ENCODE measurements at places on chromosomes 1 and 21.
A peak's percentile ranks its signal among the peaks of the same experiment; 100 is the strongest.

DNA sequence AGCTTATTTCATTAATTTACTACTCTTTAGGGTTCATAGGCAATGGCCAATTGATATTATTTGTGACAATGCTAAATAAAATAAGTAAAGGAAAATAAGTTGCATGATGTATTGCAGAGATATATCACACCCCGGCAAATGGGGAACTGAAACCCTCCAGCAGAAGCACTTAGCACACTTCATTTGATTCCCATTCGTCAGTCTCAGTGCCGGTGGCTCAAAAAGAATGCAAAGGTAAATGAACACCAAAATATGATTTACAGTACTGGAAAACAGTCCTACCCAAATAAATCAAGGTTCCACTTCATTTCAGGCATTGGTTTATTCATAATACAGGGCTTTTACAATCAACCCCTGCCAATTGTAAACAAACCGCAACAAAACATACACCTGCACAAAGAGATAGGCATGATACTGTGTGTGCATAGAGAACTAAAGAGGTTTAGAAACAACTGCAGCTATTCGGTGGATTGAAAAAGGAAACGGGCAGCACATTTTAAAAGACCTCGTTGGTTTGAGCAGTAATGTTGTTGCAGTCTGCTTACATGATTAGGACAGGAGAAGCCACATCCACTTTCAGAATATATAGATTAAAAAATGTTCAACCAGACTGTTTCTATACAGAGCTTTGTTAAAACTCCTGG lies 1019.2 kb downstream of the TTLL7 start:
- H3K36me3 ChIP-seq: no peaks in the 10 kb centered on the region
- H3K27me3 ChIP-seq: peaks cover 10% of the 10 kb centered on the region
- H3K4me3 ChIP-seq: no peak overlapping the region

GRCh38 chr1:201886103-201886885 lies 2.4 kb upstream of the SHISA4 start:
- H3K4me3 ChIP-seq: no peak overlapping the region
- no peak for DNase-seq
- H3K27ac ChIP-seq: no peak overlapping the region
- H3K36me3 ChIP-seq: no peaks in the 10 kb centered on the region
- peaks cover 34% of the 10 kb centered on the region for H3K27me3 ChIP-seq
- peaks cover 5% of the 10 kb centered on the region for H3K4me1 ChIP-seq

DNA sequence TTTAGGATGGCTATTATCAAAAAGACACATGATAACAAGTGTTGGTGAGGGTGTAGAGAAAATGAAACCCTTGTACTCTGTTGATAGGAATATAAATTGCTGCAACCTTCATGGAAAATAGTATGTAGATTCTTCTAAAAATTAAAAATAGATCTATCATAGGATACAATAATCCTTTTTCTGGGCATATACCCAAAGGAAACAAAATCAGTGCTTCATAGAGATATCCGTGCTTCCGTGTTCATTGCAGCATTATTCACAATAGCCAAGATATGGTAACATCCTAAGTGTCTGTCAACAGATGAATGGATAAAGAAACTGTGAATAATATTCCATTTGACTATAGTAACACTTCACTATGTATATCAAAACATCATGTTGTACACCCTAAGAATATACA lies 106.7 kb downstream of the MIS18A start:
- H3K4me3 ChIP-seq: no peak overlapping the region
- H3K4me1 ChIP-seq: no peaks in the 10 kb centered on the region
- DNase-seq: no peak
- H3K27me3 ChIP-seq: peaks cover 33% of the 10 kb centered on the region
- H3K36me3 ChIP-seq: no peaks in the 10 kb centered on the region

DNA sequence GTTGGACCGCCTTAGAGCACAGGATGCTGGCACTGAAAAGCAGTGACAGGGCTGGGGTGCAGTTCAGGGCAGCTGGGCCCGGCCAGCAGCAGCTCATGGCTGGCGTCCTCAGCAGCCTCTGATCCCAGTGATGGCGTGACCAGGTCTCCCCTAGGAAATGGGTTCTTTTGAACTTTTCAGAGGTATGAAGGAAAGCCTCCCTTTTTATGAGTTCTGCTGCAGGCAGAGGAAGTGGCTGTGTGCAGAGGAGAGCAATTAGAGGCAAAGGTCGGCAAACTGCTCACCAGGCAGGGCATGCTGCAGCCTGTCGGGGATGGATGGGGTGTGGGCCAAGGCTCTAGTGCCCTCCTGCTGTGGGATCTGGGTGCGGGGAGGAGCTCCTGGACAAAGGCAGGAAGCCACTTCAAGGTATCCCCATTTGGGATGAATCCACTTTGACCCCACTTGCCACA lies 45.6 kb upstream of the RAB4A start:
- H3K27ac ChIP-seq: no peak overlapping the region
- H3K4me3 ChIP-seq: no peak overlapping the region
- peaks cover 2% of the 10 kb centered on the region for H3K27me3 ChIP-seq
- DNase-seq: no peak

DNA sequence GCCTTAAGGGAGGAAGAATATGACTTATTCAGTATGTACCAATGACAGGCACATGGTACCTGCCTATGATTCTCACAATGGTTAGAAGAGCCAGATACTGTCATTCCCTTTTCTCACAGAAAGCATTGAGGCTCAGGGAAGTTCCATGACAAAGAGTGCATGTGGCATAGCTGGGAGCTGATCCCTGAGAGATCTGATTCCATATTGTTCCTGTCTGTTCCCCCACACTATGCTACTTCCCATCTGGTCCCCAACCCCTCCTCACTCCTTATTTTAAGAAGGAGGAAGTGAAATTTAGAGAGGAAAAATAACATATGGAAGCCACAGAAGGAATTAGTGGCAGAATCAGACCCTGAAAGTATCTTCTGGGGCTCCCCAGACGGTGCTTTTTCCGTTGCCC lies 500.0 kb downstream of the PLPP3 start:
- no peaks in the 10 kb centered on the region for H3K4me1 ChIP-seq
- no peak for DNase-seq
- no peak overlapping the region for H3K27ac ChIP-seq
- H3K27me3 ChIP-seq: no peaks in the 10 kb centered on the region

GRCh38 chr1:2540816-2541492 lies 10.9 kb upstream of the HES5 start:
- no peaks in the 10 kb centered on the region for H3K36me3 ChIP-seq
- H3K4me1 ChIP-seq: peaks cover 10% of the 10 kb centered on the region
- no peak overlapping the region for H3K4me3 ChIP-seq
- H3K27me3 ChIP-seq: peaks cover 7% of the 10 kb centered on the region
- no peak for DNase-seq

DNA sequence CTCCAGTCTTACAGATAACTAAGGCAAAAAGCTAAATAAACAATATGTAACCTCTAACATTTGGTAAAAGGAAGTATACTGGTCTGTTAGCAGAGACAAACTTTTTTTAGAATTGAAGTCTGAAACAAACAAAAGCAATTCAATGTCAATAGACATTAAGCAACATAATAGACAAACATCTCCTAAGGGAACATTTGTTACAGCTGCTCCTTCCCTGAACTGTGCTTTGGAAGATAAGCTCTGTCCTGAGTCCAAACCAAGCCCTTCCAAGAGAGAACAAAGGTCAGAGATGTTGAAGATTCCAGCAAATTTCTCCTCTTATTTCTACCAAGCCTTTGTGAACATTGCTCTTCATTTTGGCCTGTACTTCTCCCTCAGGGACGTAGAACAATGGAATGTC lies 25.3 kb downstream of the FMO2 start:
- peaks cover 17% of the 10 kb centered on the region for H3K27me3 ChIP-seq
- DNase-seq: no peak
- H3K4me1 ChIP-seq: no peaks in the 10 kb centered on the region
- no peaks in the 10 kb centered on the region for H3K36me3 ChIP-seq

GRCh38 chr1:54305906-54306514 lies 100.2 kb downstream of the SSBP3 start:
- H3K4me3 ChIP-seq: no peak overlapping the region
- DNase-seq: no peak
- H3K27me3 ChIP-seq: no peaks in the 10 kb centered on the region
- peaks cover 16% of the 10 kb centered on the region for H3K36me3 ChIP-seq

DNA sequence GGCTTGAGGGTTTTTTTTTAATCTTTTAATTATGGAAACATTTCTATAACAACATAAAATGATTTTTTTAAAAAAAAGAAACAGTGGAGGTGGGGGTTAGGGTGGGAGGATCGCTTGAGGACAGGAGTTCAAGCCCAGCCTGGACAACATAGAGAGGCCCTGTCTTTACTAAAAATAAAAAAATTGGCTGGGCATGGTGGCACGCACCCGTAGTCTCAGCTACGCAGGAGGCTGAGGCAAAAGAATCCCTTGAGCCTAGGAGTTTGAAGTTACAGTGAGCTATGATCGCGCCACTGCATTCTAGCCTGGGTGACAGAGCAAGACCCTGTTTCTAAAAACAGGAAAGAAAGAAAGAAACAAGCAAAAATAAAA lies 32.2 kb upstream of the RNF11 start:
- peaks cover 8% of the 10 kb centered on the region for H3K4me1 ChIP-seq
- H3K36me3 ChIP-seq: no peaks in the 10 kb centered on the region
- H3K4me3 ChIP-seq: no peak overlapping the region
- DNase-seq: no peak
- H3K27ac ChIP-seq: no peak overlapping the region
- H3K27me3 ChIP-seq: no peaks in the 10 kb centered on the region

- peaks cover 5% of the 10 kb centered on the region for H3K36me3 ChIP-seq
- H3K4me1 ChIP-seq: no peaks in the 10 kb centered on the region
- no peak overlapping the region for H3K4me3 ChIP-seq
- no peaks in the 10 kb centered on the region for H3K27me3 ChIP-seq
- no peak overlapping the region for H3K27ac ChIP-seq
- no peak for DNase-seq
Observed at GRCh38 chr1:77874804-77875445, 13.5 kb upstream of the NEXN start.

DNA sequence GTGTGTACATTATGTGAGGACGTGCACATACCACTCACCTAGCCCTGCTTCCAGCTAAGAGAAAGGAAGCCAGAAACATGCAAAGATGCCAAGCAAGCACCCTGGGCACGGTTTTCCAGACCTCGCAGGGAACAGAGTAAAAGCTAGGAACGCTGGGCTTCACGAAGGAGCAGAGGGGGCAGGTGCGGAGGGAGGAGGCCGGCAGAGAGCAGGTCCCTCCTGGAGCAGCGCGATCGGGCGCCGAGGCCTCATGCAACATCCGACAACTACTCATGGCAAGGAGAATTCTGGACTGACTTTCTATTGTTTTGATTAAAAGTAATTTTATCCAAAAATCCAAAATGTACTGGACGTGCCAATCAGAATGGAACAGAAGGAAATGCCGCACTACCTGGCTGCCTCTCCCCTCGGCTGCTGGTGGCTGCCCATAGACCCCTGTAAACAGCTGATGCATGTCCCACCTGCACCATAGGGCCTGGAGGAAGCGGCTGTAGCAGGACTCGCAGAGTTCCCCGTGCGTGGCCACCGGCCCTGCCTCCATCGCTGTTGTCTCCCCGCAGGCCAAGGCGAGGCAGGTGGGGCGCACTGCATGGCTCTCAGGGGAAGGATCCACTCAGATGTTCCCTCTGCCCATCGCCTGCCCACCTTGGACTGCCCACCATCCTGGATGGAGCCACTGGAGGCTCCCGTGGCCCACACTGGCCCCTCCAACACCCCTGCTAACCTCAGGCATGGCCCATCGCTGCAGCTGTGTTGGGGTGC lies 93.5 kb downstream of the WDR4 start:
- peak overlapping the region; percentile 92 for H3K27ac ChIP-seq
- peaks cover 21% of the 10 kb centered on the region for H3K27me3 ChIP-seq
- no peak for DNase-seq
- no peak overlapping the region for H3K4me3 ChIP-seq
- H3K36me3 ChIP-seq: peaks cover 2% of the 10 kb centered on the region

DNA sequence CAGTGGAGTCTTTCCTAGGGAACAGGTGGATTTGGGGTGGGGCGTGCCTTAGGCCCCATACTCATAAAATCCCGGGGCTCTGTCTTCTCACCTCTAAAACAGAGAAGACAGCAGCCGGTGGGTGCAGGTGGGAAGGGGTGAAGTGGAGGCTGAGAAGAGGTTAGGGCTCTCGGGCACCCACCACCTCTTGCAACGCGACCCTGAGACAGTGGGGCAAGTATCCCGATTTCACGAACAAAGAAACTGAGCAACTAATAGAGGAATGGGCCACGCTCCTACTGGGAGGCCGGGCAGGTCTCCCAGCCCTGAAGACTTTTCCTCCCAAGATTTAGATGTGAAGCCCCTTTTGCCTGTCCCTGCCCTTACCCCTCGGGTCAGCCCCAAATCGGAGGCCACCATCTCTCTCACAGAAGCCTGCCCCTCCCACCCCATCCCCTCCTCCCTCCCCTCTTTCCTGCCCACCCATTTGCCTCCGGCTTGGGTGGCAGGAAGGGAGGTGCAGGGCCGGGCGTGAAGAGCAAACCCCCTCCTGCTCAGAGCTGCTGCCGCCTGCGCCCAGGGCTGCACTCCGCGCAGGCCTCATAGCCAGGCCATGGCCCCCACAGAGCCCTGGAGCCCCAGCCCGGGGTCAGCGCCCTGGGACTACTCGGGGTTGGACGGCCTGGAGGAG lies at the start of gene GPR25:
Gene GPR25 (plus strand): TSS at position 536 of the 670 bp plus-strand sequence. CDS start 57 bp downstream, at position 593.
- H3K36me3 ChIP-seq: no peaks in the 10 kb centered on the region
- no peak within 1 kb of the TSS for H3K27ac ChIP-seq
- H3K4me3 ChIP-seq: no peak within 1 kb of the TSS
- H3K4me1 ChIP-seq: peaks cover 16% of the 10 kb centered on the region
- peaks cover 62% of the 10 kb centered on the region for H3K27me3 ChIP-seq
- no peak for DNase-seq

- H3K27ac ChIP-seq: peak overlapping the region; percentile 3
- no peaks in the 10 kb centered on the region for H3K27me3 ChIP-seq
- H3K4me3 ChIP-seq: no peak overlapping the region
- DNase-seq: no peak
Observed at GRCh38 chr1:53323316-53323715, 4.6 kb downstream of the LRP8 start.

DNA sequence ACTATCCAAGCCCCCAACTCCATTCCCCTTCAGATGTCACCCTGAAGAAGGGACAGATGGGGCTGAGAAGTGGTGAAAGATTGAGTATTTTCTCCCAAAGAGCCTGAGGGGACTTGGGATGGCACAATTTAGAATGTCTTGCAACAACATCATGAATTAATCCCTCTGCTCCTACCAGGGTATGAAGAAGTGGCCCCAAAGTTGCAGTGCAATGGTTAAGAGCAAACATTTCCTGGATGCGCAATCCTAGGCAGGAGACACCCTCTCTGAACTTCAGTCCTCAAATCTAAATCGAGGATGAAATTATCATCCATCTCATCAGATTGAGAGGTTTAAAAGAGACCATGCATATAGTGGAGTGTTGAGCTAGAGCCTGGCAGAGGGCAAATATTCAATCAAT lies 28.6 kb upstream of the CITED4 start:
- no peak overlapping the region for H3K27ac ChIP-seq
- H3K4me1 ChIP-seq: no peaks in the 10 kb centered on the region
- DNase-seq: no peak
- H3K36me3 ChIP-seq: peaks cover under 1% of the 10 kb centered on the region
- H3K27me3 ChIP-seq: peaks cover 31% of the 10 kb centered on the region

DNA sequence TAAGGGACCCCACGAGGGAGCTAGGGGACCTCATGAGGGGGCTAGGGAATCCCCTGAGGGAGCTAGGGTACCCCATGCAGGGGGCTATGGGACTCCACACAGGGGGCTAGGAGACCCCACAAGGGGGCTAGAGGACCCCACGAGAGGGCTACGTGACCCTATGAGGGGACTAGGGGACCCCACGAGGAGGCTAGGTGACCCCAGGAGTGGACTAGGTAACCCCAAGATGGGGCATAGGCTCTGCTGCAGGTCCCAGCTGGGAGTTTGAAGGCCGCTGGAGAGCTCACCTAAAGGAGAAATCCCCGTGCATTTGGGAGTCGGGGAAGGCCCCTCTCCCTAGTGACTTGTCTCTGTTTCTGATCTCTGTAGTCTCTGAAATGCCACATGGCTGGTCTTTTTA lies 50.0 kb upstream of the DMRTB1 start:
- H3K27ac ChIP-seq: no peak overlapping the region
- peaks cover 38% of the 10 kb centered on the region for H3K4me1 ChIP-seq
- no peak overlapping the region for H3K4me3 ChIP-seq
- no peak for DNase-seq

All from activated CD4-positive, alpha-beta T cell treated with anti-CD3 and anti-CD28 coated beads, Interleukin-2, amount 10 ng/mL, durations not matched to agents 7 days and 5 days (primary cell).